Activated naive CD4-positive, alpha-beta T cell treated with anti-CD3 and anti-CD28 coated beads, Interleukin-2, amount 50 U/mL, for 72 hours (primary cell): ENCODE measurements at places on chromosomes 5 and 9. TPM values are rescaled to one million over a fixed set of nuclear protein-coding genes. Genes with fewer than 3 reads are reported as not detected.

The ARHGEF37 gene
- 0.41 TPM for total RNA-seq

The FEM1C gene
- total RNA-seq: 13.7 TPM

The PCDHB10 gene
- not detected for total RNA-seq

The PFN3 gene
- total RNA-seq: not detected

The ANKRD18B gene
- total RNA-seq: 0.48 TPM

The SLC45A2 gene
- total RNA-seq: 0.33 TPM

The CCDC192 gene
- total RNA-seq: not detected

The CSF1R gene
- 5.2 TPM for total RNA-seq

The PCDHB9 gene
- total RNA-seq: not detected

The MYMK gene
- not detected for total RNA-seq

The PCDHA4 gene
- total RNA-seq: not detected

The GARIN3 gene
- total RNA-seq: 0.47 TPM
